ENCODE measurements at places on chromosomes 1 and 21.

DNA sequence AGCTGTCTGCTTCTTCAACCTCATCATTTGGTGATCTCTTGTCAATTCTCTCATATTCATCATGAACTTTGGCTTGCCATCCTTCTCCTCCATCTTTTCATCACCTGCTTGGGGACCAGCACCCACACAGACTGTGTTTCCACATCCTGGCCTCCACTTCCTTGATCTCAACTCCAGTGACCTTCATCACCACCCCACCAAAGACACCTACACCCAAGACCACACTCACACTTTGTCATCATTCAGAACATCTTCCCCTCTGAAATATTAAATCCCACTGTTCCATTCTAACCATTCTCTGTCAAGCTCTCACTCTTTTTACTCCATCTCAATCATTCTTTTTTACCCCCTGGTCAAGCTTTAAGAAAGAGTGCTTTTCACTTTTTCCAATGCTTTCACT lies 115.5 kb upstream of the VAV3 start:
- DNase-seq = no peak

DNA sequence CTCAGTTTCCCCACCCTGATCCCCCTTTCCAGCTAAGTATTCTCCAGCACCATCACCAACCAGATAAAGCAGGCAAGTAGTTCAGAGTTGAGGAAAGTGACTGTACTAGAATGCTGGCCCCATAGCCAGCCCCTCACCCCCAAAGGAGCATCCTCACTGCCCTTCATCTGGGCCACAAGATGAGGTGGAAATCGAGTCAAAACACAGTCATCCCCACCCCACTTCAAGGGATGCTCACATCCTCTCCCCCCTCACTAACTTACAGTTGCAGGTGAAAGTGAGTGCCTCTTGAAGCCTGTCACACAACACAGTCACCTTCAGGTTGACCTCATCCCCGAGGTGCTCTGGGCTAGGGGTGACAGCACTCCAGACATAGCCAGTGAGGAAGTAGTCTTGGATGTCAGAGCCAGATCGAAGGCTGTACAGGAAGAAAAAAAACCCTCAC lies 30.4 kb downstream of the PIK3C2B start:
- DNase-seq = no peak

- DNase-seq = peak; percentile 34
Observed at GRCh38 chr1:206663832-206664652, 20.7 kb upstream of the MAPKAPK2 start.

- DNase-seq = no peak
Observed at GRCh38 chr1:94110946-94111740, 9.8 kb downstream of the ABCA4 start.

DNA sequence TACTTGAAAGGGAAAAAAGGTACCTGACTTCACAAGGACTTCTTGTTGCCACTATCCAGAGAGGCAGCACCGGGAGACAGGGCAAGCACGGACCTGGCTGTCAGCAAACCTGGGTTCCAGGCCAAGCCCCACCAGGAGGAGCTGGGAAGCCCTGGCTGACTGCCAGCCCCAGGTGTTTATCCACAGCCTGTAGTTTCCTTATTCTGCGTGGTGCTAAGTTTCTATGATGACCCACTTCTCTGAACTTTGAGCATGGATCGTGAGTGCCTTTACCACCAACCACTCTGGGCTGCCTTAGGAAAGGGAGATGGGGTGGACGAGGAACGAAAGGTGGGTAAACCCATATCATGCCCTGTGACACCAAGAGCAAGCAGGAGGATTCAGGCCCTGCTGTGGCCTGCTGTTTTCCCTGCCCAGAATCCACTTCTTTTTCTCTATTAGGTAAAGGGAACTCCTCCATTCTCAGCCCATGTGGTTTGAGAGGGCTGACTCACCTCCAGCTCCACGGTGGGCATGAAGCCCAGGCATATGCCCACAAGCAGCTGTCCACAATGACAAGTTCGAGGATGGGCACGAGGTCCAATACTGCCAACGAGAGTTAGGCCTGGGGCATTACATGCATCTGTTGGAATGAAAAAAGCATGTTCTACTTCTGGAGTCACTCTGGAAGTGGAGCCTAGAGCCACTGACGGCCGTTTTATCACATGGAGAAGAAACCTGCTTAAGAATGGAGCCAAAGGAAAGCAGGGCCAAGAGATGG lies 20.3 kb downstream of the TSPAN2 start:
- no peak for DNase-seq

GRCh38 chr1:99084562-99084961 lies 79.9 kb upstream of the PLPPR5 start:
- DNase-seq = no peak

- DNase-seq = no peak
Observed at GRCh38 chr1:199759268-199759730, 268.2 kb upstream of the NR5A2 start.

DNA sequence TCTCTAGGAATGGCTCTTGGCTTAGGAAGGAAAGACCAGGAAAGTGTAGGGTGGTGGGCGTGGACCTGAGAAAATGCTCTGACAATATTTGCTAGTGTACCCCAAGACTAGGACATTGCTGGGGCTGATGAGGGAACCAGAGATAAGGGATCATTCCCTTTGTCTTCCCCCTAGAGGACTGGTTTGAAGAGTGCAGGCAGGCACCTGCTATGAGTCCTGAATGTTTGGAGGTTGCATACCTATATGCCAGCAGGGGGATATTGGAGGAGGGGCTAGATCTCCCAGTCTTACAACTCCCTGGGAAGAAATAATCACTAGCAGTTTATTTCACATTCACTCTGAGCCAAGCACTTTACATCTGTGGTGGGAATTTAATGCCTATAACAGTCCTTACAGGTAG lies 6.0 kb upstream of the BCL10 start:
- no peak for DNase-seq

DNA sequence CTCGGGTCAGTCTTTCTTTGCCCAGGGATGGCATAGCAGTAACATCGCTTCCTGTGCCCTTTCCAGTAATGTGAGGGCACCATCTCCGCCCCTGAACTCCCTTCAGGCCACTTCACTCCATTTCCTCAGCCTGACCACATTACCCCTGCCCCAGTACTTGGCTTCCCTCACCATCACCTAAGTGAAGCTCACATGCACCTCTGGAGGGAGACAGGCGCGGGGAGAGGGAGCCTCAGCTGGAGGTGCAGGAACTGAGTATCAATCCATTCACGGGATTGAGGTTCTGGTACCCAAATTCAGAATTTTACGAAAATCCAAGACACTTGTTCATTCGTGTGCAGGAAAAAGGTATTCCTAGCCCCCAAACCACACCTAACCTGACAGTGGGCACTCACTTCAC lies 540.4 kb downstream of the KIF26B start:
- DNase-seq = no peak

DNA sequence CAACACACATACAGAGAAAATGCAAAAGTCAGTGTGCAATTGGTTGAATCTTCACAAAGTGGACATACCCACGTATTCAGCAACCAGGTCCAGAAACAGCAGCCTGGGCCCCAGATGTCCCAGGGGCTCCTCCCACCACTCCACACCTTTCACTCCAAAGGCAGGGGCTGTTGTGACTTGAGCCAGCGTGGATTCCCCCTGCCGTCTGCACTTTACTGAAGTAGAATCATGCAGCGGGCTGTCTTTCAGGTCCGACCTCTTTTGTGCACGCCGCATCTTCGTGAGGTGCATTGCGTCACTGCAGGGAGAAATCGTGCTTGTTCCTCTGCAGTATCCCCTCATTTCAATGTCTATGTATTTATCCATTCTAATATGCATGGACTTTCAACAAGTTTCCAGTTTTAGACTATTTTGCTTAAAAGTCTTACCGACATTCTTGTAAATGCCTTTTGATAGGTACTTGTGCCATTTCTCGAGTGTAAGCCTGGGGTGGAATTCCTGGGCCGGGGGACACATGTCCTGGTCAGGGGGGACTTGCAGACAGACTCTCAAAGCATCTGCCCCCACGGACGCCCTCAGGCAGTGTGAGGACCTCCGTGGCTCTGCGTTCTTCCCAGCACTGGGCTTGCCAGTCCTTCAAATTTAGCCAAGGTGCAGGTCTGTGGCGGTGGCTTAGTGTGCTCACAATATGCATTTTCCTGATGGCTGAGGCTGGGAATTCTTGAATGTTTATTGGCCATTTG lies 29.3 kb upstream of the ACTRT2 start:
- no peak for DNase-seq

DNA sequence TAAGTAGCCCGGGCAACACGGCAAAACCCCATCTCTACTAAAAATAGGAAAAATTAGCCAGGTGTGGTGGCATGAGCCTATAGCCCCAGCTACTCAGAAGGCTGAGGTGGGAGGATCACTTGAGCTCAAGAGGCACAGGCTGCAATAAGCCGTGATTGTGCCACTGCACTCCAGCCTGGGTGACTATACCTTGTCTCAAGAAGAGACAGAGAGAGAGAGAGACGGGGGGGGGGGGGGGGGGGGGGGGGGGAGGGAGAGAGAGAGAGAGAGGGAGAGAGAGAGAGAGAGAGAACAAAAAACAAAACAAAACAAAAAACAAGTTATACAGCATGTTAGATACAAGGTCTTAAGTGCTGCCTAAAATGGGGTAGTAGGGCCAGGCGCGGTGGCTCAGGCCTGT lies 77.8 kb upstream of the ZNF281 start:
- DNase-seq = no peak

DNA sequence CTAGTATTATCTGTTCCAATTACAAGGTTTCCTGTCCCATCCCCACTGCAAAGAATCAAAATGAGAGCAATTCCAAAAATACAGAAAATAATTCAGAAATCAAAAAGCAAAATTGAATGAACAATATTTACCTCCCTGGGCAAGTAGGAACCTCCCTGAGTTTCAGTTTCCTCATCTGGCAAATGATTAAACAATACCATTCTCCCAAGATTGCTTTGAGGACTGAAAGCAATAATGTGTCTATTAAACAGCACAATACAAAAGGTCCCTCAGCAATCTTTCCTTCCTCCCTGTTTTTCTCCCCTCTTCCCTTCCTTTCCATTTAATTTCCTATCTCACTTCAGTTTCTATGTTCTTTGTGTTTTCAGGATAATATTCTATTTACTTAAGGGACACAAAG lies 171.0 kb downstream of the ZC3H11B start:
- DNase-seq = no peak

- DNase-seq = no peak
Observed at GRCh38 chr1:68320349-68320748, 88.0 kb upstream of the WLS start.

GRCh38 chr1:151920149-151920548 lies 10.8 kb upstream of the THEM4 start:
- no peak for DNase-seq

DNA sequence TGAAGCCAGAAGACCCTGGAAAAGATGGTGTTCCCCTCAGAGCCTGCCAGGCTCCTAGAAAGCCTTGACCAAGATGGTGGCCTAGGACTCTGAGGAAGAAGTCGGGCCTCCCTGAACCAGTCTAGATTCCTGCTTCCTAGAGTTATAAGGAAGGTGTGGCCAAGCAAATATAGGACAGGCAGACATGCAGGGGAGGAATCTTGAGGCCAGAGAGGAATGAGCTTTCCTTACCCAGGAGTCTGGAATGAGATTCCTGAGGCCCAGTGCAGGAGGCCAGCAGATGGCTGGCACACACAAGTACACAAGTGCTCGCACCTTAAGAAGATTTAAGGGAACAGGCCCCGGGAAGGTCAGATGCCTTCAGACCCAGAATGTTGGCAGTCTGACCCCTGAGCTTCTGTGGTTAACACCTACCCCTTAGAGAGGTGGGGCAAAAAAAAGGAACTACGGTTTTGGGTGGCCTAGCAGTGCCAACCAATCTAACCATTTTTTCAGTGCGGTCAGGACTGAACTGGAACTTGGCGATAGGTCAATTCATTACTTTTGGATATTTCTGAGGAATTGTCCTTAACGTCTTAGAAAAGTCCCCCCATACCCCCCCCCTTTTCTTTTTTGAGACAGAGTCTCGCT lies 73.3 kb downstream of the MDM4 start:
- no peak for DNase-seq

DNA sequence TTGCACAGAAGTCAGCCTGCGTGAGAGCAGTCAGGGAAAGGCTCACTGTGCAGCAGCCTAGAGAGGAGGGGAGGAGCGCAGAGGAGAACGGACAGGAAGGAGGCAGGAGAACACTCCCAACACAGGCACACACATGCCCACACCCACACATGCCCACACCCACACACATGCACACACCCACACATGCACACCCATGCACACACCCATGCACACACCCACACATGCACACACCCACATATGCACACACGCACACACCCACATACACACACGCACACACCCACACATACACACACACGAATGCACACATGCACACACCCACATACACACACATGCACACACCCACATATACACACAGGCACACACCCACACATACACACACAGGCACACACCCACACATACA lies 7.1 kb downstream of the SUMO3 start:
- DNase-seq = no peak

GRCh38 chr1:242467556-242468145 lies 56.8 kb downstream of the PLD5 start:
- DNase-seq = no peak

DNA sequence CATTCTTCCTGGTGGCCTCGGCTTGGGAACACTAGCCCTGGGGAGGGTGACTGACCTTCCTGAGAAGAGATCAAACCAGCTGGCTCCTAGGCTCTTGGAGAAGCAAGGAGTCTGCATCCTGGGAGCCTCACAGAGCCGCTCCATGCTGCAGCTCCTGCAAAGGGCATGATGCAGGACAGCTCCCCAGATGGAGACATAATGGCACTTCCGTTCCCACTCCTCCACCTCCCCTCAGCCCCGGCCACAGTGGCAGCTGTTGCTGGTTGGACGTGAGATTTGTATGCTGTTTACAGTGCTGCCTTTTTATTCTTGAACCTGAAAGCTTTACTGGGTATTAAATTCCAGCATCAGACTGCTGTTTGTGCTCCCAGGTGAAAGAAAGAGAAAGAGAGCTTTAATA lies 83.7 kb upstream of the CTTNBP2NL start:
- no peak for DNase-seq

GRCh38 chr1:208475951-208476845 lies 232.0 kb upstream of the PLXNA2 start:
- no peak for DNase-seq

GRCh38 chr1:9701665-9702064 lies 50.1 kb downstream of the PIK3CD start:
- no peak for DNase-seq

Measured in activated effector memory CD4-positive, alpha-beta T cell treated with Interleukin-2 at 50 U/mL for 16 hours (primary cell).